MCF 10A (cell line): ENCODE measurements at places on chromosomes 2 and 18. TPM values are rescaled to one million over a fixed set of nuclear protein-coding genes. Genes with fewer than 3 reads are reported as not detected.

GRCh38 chr2:810397-810796, 133.2 kb upstream of the TMEM18 start:
- H3K36me3 ChIP-seq, result peaks cover 4% of the 10 kb centered on the region
- H3K27ac ChIP-seq, result no peak overlapping the region
- no peaks in the 10 kb centered on the region for H3K4me1 ChIP-seq
- no peak overlapping the region for H3K4me3 ChIP-seq
- DNase-seq, result no peak
- H3K27me3 ChIP-seq, result no peaks in the 10 kb centered on the region

- no peak overlapping the region for H3K27ac ChIP-seq
- H3K4me3 ChIP-seq, result no peak overlapping the region
- no peak for DNase-seq
- no peaks in the 10 kb centered on the region for H3K27me3 ChIP-seq
Measured at GRCh38 chr18:24491927-24492834, 31.7 kb downstream of the HRH4 start.

DNA sequence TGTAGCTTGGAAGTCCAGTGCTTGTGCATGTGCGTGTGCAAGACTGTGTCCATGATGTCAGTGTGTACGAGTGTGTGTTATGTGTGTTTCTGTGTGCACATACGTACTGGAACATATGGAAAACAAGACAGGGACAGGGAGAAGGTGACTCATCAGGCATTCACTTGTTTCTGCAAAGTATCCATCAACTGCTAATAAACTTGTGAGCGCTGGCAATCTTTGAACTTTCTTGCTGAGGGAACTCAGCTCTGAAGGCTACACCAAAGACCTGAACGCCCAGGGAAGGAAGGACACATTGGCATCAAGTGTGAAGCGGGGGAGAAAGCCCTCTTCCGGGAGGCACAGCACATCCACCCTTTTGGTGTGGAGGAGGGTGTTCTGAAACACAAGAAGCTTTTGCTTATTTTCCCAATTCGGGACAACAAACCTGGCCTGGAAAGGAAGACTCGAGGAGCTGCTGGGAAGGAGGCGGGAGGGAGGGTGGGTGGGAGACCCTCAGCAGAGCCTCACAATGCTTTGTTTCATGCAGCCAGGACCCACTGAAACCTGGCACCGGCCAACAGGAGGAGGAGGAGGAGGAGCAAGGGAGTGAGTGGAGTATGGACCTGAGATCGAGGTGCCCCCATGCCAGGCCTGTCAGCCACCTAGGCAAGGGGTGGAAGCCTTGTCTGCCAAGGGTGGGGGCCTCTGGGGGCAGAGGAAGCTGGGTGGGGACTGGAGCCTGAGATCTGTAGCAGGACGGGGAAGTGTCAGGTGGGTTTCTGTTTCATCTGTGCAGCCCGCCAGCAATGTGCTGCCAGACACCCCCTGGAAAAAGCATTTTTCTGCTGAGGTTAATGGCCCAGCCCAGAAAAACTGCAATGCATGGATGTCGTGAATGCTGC, 26.8 kb downstream of the SMAD7 start:
- H3K27ac ChIP-seq, result peak overlapping the region; percentile 93
- peak overlapping the region; percentile 56 for H3K4me3 ChIP-seq

DNA sequence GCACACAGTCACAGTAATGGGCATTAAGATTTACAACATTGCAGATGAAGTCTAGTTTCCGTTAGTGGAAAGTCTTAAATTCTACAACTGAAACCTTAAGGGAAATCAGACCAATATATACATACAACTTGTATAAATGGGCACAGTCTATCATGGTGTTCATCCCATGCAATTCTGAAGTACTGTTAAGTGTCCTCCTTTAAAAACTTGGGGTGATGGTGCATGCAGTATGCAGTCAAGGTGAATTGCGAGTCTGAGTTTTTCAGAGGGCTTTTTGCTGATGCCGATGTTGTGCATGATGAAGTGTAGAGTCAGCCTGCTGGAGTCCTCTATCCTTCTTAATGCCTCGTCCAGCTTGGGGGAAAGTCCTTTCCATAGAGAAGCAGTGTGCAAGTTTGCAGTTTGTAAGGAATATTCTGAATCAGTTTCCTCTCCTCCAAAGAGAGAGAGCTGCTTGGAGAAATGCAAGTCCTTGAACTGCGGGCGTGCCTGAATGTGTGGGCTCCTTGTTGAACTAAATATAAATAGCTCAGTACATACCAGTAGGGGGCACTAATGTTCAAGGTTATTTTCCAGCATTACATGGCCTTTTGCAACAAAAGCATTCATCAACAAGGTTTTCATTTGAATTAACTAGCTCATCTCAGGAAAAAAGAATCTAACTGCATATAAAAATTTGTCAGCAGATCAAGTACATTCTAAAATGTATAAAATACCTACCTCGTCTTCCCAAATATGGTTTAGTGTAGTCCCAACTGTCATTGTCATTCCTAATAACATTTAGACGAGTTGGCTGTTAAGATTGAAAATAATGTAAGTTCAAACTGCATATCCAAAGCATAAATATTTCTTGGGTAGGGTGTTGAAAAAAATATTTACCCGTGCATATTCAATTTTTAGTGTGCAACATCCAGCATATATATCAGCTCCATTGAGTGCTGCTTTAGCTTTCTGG, 21.3 kb downstream of the HNRNPLL start:
- H3K27me3 ChIP-seq, result no peaks in the 10 kb centered on the region
- no peak overlapping the region for H3K4me3 ChIP-seq
- H3K36me3 ChIP-seq, result peaks cover 43% of the 10 kb centered on the region
- no peak overlapping the region for H3K27ac ChIP-seq
- H3K4me1 ChIP-seq, result peaks cover 5% of the 10 kb centered on the region

Gene ORC2
- 51.5 and 54.4 TPM in 2 replicates for total RNA-seq
